ENCODE measurements at places on chromosomes 4 and X. TPM values are rescaled to one million over a fixed set of nuclear protein-coding genes. Genes with fewer than 3 reads are reported as not detected.

DNA sequence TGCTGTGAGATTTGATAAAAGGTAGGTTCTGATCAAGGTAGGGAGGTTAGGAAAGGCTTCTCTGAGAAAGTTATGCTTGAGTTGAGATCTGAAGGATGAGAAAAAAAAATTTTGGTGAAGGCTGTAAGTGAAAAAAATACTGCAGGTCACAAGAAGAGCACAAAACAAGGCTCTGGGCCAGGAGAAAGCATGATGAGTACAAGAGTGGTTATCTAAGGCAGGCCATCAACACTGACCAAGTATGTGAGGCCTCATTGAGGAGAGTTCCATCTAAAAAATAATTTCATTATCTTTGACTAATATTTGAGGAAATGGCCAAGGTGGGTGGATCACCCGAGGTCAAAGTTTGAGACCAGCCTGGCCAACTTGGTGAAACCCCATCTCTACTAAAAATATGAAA, 71.6 kb upstream of the SLC4A4 start:
- DNase-seq: no peak

DNA sequence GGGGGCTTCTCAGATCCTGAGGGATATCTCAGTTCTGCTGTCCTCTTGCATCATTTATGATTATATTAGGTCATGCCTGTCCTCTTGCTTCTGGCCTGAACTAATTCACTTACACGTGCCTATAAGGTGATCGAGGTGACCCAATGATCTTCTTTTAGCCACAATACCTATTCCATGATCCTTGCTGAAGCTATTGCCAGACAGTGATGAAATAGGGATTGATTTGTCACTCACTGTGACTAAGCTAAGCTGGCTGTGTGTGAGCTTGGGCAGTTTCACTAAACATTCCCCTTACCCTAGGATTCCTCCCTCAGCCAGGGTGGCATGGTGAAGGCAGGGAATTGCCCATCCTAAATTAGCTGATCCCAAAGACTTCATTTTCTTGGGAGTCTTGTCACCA, 19.0 kb downstream of the HADH start:
- DNase-seq: no peak

DNA sequence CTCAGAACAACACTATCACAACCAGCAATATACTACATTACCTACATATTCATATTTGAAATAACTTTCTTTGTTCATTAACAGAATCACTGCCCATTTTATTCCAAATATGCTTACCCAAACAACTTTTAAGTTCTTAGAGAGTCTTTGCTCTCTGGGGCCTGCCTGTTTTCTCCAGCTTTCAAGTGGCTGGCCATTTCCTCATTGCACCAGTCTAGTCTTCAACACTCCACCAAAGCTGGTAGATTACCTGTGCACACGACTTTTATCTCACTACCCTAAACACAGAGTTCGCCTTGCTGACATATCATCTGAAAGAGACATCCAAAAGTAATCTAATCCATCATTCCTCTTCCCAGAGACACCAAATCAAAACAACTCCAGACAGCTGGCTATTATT, 66.2 kb downstream of the PRDM5 start:
- no peak for DNase-seq

Gene AWAT2
- total RNA-seq: not detected

- no peak for DNase-seq
Measured at GRCh38 chr4:174260099-174260498, 23.4 kb downstream of the FBXO8 start.

DNA sequence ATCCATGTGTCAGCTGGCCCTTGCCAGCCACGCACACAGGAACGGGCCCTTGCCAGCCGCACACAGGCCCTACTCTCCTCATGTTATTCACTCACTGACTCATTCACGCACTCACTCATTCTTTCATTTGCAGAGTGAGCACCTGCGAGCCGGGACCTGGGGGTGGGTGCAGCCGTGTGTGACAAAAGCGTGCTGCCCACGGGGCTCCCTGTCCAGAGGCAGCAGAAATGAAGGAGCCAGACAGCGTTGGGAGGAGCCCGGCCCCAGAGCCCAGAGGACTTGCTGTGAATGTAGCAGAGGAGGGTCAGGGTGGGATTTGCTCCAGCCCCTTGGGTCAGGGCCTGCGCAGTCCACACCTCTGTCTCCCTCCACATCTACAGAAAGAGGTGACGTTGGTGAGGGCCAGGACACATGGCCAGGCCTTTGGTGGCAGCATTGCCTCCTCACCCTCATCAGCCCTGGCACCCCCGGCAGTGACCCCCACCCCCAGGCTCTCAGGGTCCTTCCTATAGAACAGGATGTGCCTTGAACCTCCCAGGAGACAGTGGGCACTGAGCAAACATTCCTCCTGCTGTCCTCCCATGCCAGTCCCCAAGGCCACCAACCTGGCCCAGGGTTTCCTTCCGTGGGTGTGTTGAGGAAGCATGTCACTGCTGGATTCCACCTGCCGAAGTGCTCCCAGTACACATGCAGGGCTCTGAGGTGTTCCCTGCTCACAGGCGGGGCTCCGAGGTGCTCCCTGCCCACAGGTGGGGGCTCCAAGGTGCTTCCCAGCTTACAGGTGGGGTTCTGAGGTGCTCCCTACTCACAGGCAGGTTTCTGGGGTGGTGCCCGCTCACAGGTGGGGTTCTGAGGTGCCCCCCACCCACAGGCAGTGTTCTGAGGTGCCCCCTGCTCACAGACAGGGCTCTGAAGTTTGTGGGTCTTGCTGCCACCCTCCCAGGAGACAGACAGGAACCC, 105.7 kb downstream of the HMX1 start:
- DNase-seq: no peak

Gene ERVMER34-1
- total RNA-seq: 0.56 TPM

Gene TCEAL2
- total RNA-seq: not detected

Gene TMEM154
- 9.0 TPM for total RNA-seq

Gene KIF4A
- 19.4 TPM for total RNA-seq

- no peak for DNase-seq
Measured at GRCh38 chrX:153827903-153828302, 2.4 kb downstream of the PDZD4 start.

Gene TMEM129
- 27.8 TPM for total RNA-seq

GRCh38 chr4:165461159-165461821, 82.5 kb downstream of the CPE start:
- DNase-seq: peak; percentile 17

Gene UTP14A
- total RNA-seq: 58.1 TPM

- peak; percentile 66 for DNase-seq
Measured at GRCh38 chrX:130083656-130084382, 26.5 kb downstream of the ELF4 start.

DNA sequence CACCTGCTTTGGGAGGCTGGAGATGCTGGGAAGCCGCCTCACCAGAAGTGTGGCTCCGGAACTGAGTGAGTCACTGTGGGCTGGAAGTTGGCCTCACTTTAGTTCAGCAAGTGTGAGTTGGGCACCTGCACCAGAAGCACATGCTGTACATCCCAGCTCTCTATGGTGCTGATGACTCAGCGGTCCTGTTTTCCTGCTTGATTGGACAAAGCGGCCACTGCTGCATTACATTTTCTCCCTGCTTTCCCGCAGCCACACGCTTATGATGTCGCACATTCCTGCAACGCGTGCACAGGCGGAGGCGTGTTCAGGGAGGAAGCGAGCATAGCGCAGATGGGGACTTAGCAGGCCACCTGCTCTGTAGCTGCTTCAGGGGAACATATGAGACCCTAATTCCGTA, 26.7 kb upstream of the CLDN34 start:
- DNase-seq: no peak

Data from activated CD4-positive, alpha-beta T cell treated with anti-CD3 and anti-CD28 coated beads, Interleukin-2, amount 10 ng/mL, durations not matched to agents 24 days and 14 days (primary cell).